Activated naive CD8-positive, alpha-beta T cell treated with anti-CD3 and anti-CD28 coated beads, Interleukin-2, amount 10 ng/mL, durations not matched to agents 7 days and 5 days (primary cell): ENCODE measurements at places on chromosomes 5 and 9. TPM values are rescaled to one million over a fixed set of nuclear protein-coding genes. Genes with fewer than 3 reads are reported as not detected.

DNA sequence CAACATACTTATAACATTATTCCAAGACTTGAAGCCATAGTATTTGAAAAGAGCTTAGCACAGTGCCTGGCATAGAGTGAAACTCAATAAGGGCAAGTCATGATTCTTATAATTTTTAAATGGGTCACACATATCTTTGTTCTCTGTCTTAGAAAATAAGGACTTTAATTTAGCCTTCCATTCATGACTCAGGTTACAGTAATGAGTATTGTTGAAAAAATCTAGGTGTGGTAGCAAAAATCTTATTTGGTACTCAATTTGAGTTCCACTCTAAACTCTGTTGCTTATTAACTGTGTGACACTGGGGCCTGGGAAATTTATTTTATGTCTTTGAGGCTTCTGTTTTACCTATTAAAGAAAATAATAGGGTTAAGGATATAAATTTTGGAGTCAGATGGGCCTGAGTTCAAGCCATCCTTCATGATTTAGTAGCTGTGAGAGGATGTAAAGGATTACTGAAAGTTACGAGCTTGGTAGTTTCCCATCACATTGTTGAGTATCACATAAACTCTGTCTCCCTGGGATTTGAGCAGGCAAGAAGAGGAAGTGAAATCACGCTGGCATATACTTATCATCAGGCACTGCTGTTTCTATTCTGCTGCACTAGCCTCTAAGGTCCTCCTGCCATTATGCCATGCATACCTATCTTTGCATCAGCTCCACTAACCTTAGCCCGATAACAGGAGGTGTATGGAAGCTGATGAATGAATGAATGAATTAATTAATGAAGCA lies 1.5 kb downstream of the SPINK9 start:
- DNase-seq, result no peak

DNA sequence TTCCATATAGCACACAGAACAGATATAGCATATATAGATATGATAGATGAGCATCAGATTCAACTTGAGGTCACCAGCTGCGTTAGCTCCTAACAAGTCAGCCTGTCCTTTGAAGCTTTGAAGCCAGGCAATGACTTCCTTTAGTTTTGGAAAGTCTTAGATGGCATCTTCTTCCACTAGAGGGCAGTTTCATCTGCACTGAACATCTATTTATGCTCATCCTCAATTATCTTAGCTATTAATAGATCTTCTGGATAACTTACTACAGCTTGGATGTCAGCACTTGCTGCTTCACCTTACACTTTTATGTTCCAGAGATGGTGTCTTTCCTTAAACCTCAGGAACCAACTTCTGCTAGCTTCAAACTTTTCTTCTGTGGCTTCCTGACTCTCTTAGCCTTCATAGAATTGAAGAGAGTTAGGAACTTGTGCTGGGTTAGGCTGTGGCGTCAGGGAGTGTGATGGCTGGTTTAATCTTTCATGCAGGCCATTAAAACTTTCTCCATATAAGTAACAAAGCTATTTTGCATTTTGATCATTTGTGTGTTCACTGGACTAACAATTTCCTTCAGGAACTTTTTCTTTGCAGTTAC lies 1401.4 kb downstream of the EFNA5 start:
- DNase-seq, result no peak

DNA sequence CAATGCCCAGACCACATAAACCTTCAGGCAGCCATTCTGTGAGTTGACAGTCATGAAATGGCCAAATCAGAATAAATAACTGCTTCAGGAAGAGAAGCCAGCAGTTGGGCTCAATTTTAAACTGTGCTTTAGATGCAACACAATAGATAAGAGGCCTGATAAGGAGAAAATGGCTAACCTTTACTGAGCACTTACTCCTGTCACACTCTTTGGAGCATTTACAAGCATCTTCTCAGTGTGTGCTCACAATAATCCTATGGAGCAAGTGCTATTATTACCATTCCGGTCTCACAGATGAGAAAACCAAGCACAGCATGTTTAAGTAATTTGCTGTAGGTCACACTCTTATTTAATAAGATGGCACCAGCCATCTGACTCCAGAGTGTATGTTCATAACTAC lies 11.5 kb upstream of the SH3RF2 start:
- DNase-seq, result no peak

- no peak for DNase-seq
These were observed 7.8 kb upstream of the IL12B start for GRCh38 chr5:159338118-159338517.

OR5C1 gene
- total RNA-seq, result not detected

PRRX2 gene
- total RNA-seq, result not detected
